ENCODE measurements at places on chromosomes 2 and 18.

GRCh38 chr2:46861916-46862315 is 53.7 kb downstream of the MCFD2 start:
- DNase-seq: no peak

DNA sequence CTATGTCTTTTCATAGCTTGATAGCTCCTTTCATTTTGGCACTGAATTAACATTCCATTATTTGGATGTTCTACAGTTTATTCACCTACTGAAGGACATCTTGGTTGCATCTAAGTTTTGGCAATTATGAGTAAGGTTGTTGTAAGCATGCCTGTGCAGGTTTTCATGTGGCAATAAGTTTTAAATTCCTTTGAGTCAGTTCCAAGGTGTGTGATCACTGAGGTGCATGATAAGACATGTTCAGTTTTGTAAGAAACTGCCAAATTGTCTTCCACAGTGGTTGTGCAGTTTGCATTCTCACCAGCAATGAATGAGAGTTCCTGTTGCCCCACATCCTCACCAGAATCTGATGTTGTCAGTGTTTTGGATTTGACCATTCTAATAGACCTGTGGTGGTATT is 24.2 kb downstream of the XDH start:
- DNase-seq: no peak

DNA sequence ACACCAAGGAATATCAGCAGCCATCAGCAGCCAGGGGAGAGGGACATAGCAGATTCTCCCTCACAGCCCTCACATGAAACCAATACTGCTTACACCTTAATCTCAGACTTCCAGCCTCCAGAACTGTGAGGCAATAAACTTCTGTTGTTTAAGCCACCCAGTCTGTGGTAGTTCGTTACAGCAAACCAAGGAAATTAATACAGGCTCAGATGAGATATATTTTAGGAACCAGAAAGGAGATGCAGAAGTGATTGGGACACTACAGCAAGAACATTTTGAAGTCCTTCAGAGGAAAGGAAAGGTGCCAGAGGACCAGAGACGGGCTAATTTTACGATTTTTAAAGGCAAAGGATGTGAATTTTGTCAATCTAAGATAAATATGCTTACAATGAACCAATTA is 60.6 kb downstream of the IKZF2 start:
- no peak for DNase-seq

DNA sequence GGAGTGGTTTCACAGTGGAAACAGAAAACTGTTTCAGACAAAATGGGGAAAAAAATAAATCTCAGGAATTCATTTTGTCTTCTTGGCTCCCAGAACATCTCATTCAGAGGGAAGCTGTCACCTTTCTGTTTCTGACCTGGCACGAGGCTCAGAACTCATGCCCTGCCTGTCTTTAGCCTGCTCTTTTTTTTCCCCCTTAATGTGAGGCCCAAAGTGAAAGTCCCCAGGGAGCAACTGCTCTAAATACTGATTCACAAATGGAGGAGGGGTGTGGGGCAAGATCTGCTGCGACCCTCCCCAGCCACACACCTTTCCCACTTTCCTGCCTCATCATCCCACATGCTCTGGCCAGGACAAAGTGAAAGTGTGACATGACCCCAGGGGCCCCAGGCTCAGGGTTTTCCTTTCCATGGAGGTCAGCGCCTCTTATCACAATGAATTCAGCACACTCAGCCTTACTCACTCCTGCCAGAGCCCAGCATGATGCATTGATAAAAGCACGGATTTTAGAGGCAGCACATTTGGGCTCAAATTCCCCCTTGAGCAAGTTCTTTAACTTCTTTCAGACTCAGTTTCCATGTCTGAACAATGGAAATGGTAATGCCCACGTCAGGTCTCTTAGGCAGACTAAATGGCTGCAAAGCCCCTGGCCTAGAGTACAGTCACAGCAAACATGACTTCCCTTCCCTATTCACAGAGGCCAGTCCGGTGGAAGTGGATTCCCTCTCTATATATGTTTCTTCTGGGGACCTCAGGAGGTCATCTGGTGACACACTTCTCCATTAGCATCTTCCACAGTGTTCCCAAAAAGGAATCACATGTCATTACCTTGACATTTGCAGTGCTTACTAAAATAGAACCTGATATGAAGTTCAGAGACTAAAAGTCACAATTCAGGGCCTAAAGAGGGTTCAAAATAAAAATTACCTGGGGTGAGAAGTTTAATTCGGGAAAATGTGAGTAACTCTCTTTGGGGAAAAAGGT is 55.3 kb upstream of the TMEM163 start:
- DNase-seq: no peak

- no peak for DNase-seq
Observed at GRCh38 chr2:210946395-210946794, 390.0 kb downstream of the CPS1 start.

DNA sequence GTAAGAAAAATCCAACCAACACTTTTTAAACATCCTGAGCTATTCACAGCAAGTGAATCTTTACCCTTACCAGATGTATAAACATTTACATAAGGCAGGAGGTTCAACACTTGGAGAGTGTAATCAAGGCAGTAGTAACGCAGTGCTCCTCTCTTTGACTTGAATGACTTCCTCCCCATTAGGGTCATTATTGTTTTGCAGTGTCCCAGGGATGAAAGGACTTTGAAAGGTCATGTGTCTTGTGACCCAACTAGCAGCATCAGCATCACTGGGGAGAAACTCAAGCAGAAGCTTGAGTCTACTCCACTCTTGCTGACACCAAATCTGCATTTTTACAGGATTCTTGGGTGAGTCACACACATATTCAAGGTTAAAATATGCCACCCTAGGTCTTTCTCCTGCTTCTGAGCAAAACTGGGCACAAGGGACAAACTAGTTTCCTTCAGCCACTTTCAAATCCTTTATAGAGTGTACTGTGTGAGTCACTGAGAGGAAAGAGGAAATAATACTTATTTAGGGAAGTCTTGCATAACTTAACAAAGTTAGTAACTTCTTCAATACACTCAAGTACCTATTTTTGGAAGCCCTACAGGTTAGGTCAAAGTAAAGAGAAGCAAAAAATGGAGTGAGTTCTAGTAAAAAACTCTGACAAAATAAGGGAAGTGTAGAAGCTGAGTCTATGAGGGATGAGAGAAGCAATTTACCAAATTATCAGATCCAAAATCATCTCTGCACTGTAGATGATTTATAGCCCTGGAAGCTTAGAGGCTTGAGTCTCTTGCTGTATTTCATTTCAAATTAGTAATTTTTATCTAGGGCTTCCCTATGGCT is 51.0 kb upstream of the EML4 start:
- DNase-seq: no peak

DNA sequence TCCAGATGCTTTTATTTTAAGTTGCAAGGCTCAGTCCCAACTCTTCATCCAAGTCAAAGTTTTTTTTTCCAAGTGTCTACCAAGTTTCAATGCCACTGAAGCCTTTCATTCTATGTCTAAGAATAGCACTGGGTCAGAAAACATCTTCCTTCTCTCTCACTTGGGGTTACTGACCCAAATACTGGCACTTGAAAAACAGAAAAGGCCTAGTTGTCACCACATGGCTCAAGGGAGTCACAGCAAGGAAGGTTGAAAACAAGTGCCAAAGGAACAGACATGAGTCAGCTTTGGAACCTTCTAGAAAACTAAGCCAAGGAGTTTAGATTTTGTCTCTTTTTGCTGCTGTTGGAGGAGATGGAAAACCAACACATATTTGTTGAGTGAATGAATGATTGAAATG is 146.5 kb downstream of the COPS8 start:
- DNase-seq: no peak

- DNase-seq: peak; percentile 70
Observed at GRCh38 chr18:58541789-58542425, 87.0 kb downstream of the ALPK2 start.

GRCh38 chr18:78757014-78757413 is 222.6 kb upstream of the SALL3 start:
- DNase-seq: no peak

DNA sequence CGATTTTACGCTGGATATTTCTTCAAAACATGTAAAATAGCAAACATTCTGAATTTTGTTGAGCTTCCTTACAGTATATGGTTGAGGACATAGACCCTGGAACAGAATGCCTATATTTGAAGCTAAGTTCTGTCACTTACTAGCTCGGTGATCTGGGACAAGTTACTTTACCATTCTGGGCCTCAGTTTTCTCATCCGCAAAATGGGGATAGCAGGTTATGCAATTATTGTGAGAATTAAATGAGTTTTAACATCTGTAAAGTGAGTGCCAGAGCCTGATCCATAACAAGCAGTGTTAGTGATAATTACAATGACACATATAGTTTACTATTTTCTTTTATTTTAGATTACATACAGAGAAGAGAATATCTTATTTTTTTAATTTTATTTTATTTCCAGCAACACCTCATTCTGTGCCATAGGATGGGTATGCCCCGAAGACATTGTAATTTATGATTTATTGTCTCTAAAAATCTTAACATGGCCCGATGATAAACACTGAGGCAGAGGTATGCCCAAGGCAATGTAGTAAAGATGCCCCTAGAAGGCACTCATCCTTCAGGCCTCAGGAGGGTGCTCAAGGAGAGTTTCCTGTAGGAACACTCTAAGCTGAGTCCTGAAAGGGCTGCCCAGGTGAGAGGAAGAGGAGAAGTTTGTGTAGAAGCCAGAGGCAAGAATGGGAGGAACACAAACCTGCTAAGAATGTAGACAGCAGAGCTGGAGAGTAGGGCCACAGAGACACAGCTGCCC is 250.9 kb downstream of the BCL11A start:
- DNase-seq: no peak

DNA sequence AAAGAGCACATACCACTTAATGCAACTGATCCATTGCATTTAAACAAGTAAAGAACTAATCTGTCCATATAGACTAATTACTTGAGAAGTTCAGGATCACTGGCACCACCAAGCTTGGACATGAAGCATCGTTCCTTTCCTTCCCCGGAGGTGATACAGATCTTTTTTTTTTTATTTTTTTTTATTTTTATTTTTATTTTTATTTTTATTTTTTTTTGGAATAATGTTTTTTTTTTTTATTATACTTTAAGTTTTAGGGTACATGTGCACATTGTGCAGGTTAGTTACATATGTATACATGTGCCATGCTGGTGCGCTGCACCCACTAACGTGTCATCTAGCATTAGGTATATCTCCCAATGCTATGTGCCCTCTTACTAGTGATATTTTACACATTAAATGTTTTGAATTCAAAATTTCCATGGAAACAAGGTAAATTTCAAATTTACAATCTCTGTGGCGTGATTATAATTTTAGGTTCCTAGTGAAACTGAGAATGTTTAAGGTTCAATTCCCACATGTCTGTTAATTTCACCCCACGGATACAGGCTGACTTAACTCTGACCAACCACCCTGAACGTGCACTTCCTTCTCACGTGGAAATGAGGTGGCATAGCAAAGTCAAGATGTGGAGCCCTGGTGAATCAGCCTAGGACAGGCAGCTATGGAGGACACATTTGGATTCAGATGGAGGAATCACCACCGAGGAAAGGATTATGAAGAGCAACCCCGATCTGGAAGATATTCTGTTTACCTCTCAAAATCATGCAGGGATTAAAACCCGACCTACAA is 101.6 kb upstream of the THOC1 start:
- DNase-seq: no peak

GRCh38 chr2:28523902-28524301 is 28.0 kb downstream of the PLB1 start:
- no peak for DNase-seq

DNA sequence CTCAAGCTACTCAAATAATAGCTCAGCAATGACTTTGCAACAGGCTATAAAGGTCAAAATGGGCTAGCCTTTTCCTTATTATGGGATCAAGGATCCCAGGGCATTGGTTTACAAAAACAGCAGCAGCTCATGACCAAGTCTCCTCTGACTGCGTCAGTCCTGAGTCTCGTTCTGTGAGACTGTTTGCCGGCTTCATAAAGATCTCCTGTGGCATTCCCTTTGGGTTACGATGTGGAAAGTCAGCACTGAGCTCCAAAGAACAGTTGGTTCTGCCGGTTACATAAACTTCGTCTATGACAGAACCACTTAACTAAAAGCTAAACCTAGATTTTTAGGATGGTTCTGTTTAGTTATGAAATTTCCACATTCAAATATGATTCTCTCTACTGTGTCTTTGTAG is 674.9 kb downstream of the ZEB2 start:
- no peak for DNase-seq

DNA sequence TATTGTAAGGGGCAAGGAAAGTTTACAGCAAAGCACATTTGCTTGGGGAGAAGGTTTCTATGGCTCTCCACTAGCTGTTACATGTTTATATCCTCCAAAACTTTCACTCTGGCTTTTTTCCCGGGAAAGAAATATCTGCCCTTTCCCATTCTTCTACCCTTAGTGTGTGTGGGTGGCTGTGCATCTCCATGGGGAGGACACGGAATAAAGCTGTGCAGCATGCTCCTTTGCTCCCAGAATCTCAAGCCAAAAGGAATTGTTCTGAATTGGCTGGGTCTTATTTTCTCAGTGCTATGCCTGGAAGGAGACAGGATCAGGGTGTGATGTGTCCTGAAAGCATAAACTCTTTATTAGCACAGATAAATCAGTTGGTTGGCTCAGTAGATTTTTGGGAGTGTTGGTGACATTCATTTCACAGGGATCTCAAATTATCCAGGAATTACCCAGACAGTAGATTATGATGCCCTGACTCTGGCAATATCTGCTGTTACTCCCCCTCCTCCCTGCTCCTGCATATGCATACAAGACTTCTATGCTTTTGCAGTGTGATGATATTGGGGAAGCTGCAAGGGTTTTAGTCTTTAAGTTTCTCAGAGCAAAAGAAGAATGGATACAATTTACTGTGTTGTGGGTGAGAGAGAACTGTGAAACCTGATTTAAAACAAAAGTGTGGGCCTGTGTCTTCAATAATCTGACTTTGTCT is 63.1 kb downstream of the PARD3B start:
- DNase-seq: no peak
